ENCODE measurements at places on chromosomes 7 and 10.

DNA sequence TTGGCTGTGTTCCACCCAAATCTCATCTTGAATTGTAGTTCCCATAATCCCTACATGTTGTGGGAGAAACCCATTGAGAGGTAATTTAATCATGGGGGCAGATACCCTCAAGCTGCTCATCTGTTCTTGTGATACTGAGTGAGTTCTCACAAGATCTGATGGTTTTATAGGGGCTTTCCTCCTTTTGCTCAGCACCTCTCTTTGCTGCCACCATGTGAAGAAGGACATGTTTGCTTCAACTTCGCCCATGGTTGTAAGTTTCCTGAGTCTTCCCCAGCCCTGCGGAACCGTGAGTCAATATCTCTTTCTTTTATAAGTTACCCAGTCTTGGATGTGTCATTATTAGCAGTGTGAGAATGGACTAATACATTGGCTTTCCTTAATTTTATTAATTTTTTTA, 527.8 kb downstream of the MDFIC start:
- no peaks in the 10 kb centered on the region for H3K36me3 ChIP-seq
- DNase-seq = no peak
- H3K4me3 ChIP-seq = no peak overlapping the region
- H3K27ac ChIP-seq = no peak overlapping the region
- no peaks in the 10 kb centered on the region for H3K27me3 ChIP-seq

GRCh38 chr10:33416691-33417090, 82.2 kb upstream of the NRP1 start:
- DNase-seq = no peak

DNA sequence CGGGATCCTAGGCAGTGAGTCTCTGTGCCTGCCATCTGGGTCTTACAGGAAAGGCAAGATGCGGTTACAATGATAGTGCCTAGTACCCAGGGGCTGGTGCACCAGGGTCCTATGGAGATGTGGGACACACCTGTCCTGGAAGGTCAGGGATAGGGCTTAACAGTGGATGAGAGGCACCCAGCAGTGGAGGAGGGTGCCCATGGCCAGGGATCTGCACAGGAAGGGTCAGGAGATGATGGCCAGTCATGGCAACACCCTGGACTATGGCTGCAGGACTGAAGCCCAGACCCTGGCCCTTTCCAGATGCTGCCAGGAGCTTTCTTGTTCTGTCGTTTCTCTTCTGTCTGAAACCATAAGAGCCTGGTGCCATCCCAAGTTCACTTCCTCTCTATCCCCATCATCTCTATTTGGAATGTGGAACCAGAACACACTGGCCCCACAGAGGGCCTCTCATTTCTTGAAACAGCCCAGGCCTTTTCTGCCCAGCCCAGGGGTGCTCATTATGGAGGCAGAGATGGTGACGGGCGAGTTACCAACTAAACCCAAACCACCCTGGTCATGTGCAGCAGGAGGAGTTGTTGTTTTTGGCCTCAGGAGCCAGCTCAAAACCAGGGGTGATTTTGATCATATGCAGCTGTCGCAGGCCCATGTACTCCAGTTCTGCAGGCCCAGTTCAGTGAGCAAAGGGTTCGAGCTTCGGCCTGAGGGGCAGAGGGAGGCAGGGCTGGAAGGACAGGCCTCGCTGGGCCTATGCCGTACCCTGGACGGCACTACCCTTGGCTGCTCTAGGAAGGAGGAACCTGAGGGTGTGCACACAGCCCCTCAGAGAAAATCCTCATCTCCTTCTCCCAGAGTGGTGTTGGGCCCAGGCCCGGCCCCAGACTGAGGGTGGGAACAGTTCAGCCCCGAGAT, 52.6 kb upstream of the GDF10 start:
- H3K4me3 ChIP-seq = no peak overlapping the region
- H3K36me3 ChIP-seq = no peaks in the 10 kb centered on the region
- no peak overlapping the region for H3K27ac ChIP-seq
- no peak for DNase-seq
- no peaks in the 10 kb centered on the region for H3K27me3 ChIP-seq

- H3K27ac ChIP-seq = no peak overlapping the region
- no peak overlapping the region for H3K4me3 ChIP-seq
- peak; percentile 60 for DNase-seq
- H3K27me3 ChIP-seq = no peaks in the 10 kb centered on the region
- no peaks in the 10 kb centered on the region for H3K36me3 ChIP-seq
These were observed 31.9 kb upstream of the GUSB start for GRCh38 chr7:66013938-66014337.

GRCh38 chr10:79940431-79940830, 8.5 kb downstream of the SFTPD start:
- H3K4me1 ChIP-seq = peaks cover 7% of the 10 kb centered on the region
- H3K4me3 ChIP-seq = no peak overlapping the region
- no peak overlapping the region for H3K27ac ChIP-seq
- no peak for DNase-seq
- no peaks in the 10 kb centered on the region for H3K27me3 ChIP-seq
- H3K36me3 ChIP-seq = peaks cover 10% of the 10 kb centered on the region

- no peak for DNase-seq
- H3K27me3 ChIP-seq = no peaks in the 10 kb centered on the region
- H3K27ac ChIP-seq = no peak overlapping the region
- H3K4me3 ChIP-seq = no peak overlapping the region
- no peaks in the 10 kb centered on the region for H3K4me1 ChIP-seq
- no peaks in the 10 kb centered on the region for H3K36me3 ChIP-seq
These were observed 101.5 kb downstream of the CHCHD3 start for GRCh38 chr7:132980402-132980801.

- H3K27me3 ChIP-seq = no peaks in the 10 kb centered on the region
- H3K36me3 ChIP-seq = no peaks in the 10 kb centered on the region
- H3K27ac ChIP-seq = no peak overlapping the region
- peak; percentile 53 for DNase-seq
- H3K4me1 ChIP-seq = peaks cover 4% of the 10 kb centered on the region
- H3K4me3 ChIP-seq = no peak overlapping the region
These were observed 123.1 kb upstream of the ADO start for GRCh38 chr10:62681211-62681940.

GRCh38 chr7:90180649-90181048, 26.4 kb downstream of the STEAP1 start:
- no peak overlapping the region for H3K4me3 ChIP-seq
- H3K27me3 ChIP-seq = no peaks in the 10 kb centered on the region
- no peaks in the 10 kb centered on the region for H3K36me3 ChIP-seq

DNA sequence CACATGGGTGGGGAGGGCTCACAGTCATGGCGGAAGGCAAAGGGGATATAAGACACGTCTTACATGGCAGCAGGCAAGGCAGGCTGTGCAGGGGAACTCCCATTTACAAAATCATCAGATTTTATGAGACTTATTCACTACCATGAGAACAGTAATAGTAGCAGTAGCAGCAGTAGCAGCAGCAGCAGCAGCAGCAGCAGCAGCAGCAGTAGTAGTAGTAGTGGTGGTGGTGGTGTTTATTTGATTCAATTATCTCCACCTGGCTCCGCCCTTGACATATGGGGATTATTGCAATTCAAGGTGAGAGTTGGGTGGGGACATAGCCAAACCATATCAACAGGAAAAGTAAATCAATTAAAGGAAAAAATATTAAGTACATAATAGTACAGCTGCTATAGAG, 184.7 kb downstream of the LRMDA start:
- DNase-seq = no peak
- no peaks in the 10 kb centered on the region for H3K36me3 ChIP-seq

DNA sequence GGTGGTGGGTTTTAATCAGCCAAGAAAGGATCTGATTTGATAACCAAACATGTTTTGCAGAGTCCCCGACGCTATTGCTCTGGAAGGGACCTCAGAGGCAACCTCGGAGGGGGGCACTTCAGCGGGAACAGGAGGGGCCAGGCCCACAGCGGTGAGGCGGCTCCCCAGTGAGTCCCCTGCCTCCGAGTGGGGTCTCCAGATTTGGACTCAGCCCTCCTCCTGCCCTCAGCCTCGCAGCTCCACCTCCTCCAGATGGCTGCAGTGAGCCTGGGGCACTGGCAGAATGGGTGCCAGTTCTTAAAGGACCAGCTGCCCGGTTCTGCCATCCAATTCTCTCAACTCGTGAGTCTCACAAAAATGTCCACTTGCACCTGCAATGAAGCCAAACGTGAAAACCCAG, 61.0 kb upstream of the NANOS1 start:
- no peaks in the 10 kb centered on the region for H3K36me3 ChIP-seq
- H3K4me3 ChIP-seq = no peak overlapping the region
- DNase-seq = no peak
- no peaks in the 10 kb centered on the region for H3K4me1 ChIP-seq
- H3K27ac ChIP-seq = no peak overlapping the region

DNA sequence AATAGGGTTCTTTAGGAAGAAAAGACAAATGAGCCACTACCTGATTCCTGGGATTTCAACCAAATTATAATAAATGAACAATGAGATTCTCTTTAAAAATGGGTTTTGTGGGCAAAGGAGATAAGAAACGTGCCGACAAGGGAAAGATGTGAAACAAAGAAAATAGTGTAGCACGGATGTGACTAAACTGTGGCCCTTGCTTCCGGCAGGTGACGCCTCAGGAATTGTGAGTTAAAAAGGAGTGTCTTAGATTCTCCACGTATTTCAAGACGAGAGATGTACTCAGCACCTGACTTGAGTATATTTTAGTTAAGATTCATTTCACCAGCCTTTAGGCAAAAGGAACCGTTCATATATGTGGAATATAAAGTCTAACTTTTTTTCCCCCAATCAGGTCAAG, 75.9 kb downstream of the DNAH11 start:
- peaks cover 5% of the 10 kb centered on the region for H3K4me1 ChIP-seq
- no peak for DNase-seq
- H3K36me3 ChIP-seq = no peaks in the 10 kb centered on the region
- H3K27me3 ChIP-seq = no peaks in the 10 kb centered on the region

GRCh38 chr10:15096661-15097010, 519 bp upstream of the RPP38 start:
- DNase-seq = no peak
- H3K36me3 ChIP-seq = peaks cover 12% of the 10 kb centered on the region
- peak overlapping the region; percentile 79 for H3K4me3 ChIP-seq
- H3K27ac ChIP-seq = peak overlapping the region; percentile 97
- peaks cover 28% of the 10 kb centered on the region for H3K4me1 ChIP-seq

- no peaks in the 10 kb centered on the region for H3K27me3 ChIP-seq
- H3K36me3 ChIP-seq = peaks cover 14% of the 10 kb centered on the region
- H3K27ac ChIP-seq = no peak overlapping the region
These were observed 95.6 kb upstream of the ASAH2 start for GRCh38 chr10:50346942-50347341.

DNA sequence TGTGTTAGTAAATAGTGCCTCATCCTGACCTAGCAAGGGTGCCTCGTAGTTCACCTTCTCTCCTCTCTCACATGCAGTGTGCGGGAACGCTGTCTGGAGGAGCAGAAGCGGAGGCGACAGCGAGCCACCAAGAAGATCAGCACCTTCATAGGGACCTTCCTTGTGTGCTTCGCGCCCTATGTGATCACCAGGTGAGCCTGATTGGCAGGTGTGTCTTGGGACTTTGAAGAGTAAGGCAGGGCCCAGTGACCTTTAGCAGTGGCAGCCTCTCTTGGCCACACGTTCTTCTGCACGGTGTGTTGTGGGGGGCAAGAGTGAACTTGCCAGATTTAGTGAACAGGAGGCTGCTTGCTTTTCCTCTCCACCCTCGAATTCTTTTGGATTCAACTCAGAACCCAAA, 8.6 kb downstream of the GPR26 start:
- H3K4me1 ChIP-seq = no peaks in the 10 kb centered on the region
- no peak for DNase-seq

DNA sequence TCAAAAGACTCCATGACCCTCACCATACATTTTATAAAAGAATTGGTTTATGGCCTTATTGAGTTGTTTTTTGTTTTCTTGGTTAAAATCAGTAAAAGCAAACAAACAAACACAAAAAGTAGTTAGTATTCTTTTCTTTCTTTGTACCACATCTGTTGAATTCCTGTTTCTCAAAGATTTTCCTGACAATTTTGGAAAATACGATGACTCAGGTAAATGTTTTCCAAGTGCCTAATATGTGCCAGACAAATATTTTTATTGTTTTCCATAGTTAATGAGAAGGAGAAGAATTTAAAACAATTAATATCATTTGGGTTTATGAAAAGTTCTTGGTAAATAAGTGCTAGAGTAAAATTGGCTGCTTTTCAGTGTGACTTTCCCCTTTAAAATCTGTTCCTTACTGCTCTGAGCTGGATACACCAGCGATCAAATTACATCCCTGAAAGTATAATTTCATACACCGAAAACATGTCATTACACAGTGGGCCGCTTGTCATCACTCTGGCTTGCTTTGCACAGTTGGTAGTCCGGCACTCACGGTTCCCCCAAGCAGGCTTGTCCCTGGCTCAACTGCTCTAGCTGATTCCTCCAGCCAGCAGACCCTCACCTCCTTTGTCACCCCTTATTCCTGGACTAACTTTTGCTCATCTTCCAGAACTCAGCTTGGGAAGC, 80.5 kb downstream of the TBXAS1 start:
- no peak overlapping the region for H3K4me3 ChIP-seq
- H3K27me3 ChIP-seq = no peaks in the 10 kb centered on the region
- H3K36me3 ChIP-seq = peaks cover 15% of the 10 kb centered on the region

DNA sequence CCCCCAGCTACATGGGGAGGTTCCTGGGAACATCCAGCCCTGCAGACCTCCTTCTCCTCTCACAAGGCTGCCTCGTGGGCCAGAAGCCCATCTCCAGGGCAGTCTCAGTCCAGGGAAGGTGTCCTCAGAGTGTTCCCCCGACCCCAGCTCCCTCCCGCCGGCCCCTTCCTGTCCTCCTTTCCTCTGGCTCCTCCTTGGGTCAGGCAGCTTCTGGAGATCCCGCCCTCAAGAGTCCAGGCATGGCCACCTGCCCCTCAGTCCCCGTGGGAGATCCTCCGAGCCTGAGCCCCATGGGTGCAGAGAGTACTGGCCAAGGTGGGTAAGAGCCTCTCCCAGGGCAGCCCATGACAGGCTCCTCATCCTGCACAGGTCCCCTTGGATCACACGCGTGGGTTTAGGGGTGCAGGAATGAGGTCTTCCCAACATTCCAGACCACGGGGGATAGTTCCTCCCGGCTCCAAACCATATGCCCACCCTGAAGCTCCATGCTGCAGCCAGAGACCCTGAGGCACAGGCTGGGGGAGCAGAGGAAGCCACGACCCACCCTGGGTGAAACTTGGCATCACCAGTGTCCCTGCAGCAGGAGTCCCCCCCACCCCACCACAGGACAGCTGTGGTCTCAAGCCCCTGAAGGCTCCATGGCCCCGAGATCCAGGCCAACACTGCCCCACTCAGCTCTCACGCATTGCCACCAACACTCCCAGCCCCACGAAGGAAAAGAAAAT, 65.5 kb downstream of the OAT start:
- DNase-seq = no peak
- no peak overlapping the region for H3K27ac ChIP-seq
- H3K36me3 ChIP-seq = no peaks in the 10 kb centered on the region

GRCh38 chr10:70981171-70981836, 92.9 kb upstream of the PCBD1 start:
- H3K36me3 ChIP-seq = no peaks in the 10 kb centered on the region
- no peak for DNase-seq
- H3K4me3 ChIP-seq = no peak overlapping the region
- no peak overlapping the region for H3K27ac ChIP-seq
- H3K27me3 ChIP-seq = peaks cover 7% of the 10 kb centered on the region

DNA sequence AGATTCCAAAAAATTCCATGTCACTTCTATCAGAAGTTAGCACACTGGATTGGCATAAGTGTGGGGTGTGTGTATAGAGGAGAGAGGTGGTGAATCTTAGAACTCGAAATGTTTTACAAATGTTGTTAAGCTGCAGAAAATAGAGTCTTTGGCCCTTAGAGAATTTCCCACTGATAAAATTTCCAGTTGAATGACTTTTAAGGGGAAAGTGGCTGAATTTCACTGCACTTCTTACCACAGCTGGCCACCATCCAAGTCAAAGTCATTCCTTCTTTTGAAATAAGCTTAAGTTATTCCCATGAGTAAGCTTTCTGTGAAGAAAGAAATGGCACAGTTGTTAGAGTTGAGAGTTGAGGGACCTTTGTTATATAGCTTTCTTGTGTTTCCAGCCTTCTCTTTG, 13.9 kb downstream of the VCL start:
- H3K4me1 ChIP-seq = peaks cover 59% of the 10 kb centered on the region
- H3K27ac ChIP-seq = peak overlapping the region; percentile 16
- H3K4me3 ChIP-seq = no peak overlapping the region
- no peaks in the 10 kb centered on the region for H3K27me3 ChIP-seq
- peaks cover 6% of the 10 kb centered on the region for H3K36me3 ChIP-seq

Measured in lower lobe of right lung (tissue), 2 donors.